Stromal cell of bone marrow (primary cell): ENCODE measurements at places on chromosomes 1 and 21.
A peak's percentile ranks its signal among the peaks of the same experiment; 100 is the strongest.

GRCh38 chr1:980602-981395, 1.1 kb downstream of the PERM1 start:
- no peak for DNase-seq

- DNase-seq, result no peak
These were observed 717 bp downstream of the UBIAD1 start for GRCh38 chr1:11273595-11274234.

DNA sequence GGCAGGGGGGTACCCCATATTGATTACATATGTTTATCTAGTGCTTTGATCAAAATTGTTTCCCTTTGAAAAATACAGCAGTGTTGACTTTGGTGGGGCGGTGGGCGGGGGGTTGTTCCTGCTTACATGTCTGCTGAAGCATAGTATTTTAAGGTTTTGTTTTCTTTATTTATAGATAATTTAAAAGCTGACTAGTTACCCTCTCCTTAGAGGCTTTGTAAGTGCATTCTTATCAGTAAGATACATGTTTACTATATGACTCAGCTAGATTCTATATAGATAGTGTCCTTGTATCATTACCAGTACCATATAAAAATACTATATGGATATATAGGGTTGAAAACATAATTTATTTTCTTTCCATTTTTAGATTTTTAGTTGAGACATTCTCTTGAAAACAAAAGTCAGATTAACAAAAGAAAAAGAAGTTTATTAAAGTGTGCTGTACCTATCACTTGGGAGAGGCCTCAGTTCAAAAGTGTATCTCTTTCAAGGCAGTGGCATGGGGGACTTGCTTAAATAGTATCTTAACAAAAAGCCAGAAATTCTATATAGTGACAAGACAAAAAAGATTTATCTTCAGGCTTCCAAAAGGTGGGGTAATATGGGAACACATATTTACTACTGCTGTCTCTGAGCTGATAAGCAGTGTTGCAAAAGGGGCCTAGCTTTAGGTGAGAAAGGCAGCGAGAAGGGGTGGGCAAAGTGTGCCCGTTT, 79.0 kb downstream of the HS2ST1 start:
- no peak for DNase-seq

- DNase-seq, result peak; percentile 33
These were observed 91.2 kb upstream of the JUN start for GRCh38 chr1:58874757-58875755.

- peak; percentile 82 for DNase-seq
These were observed 17.4 kb upstream of the GNG12 start for GRCh38 chr1:67850611-67851075.

DNA sequence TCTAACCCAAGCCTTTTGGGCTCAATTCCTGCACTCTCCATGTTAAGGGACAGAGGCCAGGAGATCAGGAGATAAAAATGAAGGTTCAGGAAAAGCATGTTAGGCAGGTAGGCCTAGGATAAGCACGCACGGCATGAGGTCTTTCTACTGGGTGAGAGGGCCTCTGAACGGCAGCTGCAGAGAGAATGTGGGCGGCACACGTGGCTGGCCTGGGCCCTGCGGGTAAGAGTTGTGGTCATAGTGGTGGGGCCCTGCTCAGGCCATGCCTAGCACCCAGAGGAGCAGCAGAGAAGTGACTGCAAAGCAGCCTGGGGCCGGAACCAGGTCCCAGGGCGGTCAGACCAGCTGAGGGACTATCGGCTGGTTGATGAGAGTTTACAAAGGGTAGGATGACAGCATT, 7.5 kb upstream of the FOXO6 start:
- DNase-seq, result no peak

- DNase-seq, result no peak
These were observed 364.6 kb upstream of the LRRC7 start for GRCh38 chr1:69203166-69203565.

GRCh38 chr1:242689378-242689777, 164.9 kb upstream of the PLD5 start:
- DNase-seq, result no peak
